ENCODE measurements at places on chromosomes 5 and 9.

DNA sequence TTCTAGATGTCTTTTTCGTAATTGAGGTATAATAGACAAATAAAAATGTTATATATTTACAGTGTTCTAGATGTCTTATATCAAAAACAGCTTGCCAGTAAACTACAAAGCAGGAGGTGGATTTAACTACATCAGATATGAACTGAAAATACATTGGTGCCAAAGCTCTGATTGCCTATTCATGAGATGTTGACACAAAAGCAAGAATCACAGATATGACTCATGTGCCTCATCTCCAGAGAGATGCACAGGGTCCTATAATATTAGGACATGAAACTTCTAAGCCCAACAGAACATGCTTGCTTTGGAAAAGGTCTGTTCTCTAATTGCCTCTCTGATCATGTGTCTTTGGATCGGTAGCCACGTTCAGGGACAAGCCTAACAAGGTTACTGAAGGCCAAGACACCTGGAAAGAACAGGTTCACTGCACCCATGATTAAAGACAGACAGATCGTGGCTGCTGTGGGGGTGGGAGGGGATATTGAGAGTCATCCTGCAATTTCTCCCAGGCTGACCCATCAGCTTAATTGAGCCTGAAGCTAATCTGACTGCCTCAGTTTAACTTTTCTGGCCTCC, 16.8 kb downstream of the ABCA1 start:
- peak; percentile 29 for DNase-seq

GRCh38 chr5:149422366-149423048, 43.4 kb upstream of the IL17B start:
- DNase-seq = peak; percentile 56

DNA sequence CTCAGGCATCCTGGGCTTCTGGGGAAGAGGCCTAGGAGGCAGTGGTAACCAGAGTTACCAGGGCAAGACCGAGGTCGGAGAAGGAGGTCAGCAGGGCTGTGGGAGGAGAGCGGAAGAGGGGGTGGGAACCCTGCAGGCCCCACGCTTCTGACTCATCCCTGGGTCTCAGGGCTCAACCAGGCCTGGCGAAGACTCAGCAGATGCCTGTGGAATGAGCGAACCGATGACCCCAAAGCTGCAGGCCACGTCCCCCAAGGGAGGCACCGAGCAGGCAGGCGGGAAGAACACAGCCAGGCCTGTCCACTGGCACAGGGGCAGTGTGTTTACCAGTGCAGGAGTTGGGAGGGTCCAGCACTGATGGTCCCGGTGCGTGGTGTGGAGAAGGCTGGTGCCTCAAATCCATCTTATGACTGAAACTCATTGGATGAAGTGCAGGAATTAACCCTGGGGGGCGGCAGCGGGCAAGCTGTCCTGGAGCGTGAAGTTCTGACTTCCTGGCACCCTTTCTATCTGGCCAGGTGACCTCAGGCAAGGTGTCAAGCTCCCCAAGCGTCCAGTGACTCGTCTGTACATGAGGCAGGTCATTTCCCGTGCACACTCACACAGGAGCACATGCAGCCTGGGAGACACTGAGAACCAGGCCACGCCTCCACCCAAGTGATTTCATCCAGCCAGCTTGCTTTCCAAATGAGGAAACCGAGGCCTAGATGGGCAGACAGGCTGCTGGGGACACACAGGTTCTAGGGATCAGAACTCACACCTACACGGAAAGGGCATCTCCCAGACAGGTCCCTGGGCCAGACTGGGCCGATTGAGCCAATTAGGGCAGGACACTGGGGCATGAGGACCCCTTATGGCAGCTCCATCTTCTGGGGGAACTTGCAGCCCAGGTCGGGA, 69.1 kb downstream of the ADAMTS2 start:
- DNase-seq = peak; percentile 98

DNA sequence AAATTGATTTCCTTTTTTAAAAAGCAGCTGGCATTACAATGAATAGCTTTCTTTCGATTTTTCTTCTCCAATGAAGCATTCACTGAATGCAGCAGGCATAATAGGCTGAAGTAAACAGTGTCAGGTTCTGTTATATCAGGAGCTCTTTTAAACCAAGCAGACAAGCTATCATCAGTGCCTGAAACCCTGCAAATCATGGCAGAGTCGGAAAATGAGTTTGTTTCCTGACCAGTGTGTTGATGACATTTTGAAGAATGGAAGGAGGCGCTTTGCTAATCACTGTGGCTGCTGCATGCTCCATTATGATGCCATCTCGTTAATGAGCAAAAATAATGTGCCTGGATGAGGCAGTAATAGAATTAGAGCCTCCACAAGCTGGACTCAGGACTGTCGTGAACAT, 284.5 kb downstream of the ZNF608 start:
- no peak for DNase-seq

DNA sequence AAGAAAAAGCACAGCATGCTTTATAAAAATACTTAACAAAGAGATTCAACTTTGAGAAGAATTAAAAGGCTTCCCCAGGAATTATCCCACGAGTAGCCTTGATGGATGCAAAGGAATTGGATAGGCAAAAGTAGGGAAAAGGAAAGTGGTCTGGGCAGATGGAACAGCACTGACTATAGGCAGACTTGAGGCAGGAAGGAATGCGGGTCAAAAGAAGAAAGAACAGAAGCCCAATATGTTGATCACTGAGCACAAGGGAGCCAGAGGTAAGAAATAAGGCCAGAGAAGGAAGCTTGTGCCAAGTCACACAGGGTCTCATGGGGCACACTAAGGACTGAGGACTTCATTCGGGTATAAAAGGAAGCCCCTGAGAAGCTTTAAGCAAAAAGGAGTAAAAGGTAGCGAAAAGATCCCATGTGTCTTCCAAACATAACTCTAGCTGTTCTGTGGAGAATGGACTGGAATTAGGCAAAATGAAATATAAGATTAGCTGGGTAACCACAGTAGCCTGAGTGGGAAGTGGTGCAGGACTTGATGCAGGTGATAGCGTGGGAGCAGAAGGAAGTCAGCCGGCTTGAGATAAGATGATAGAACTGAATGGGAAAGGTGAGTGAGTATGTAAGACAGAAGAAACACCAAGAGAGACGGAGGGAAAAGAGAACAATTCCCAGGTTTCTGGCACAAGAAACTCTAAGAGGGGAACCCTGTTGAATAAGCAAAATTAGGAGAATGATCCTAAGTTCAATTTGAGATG, 106.6 kb downstream of the DENND1A start:
- DNase-seq = no peak

DNA sequence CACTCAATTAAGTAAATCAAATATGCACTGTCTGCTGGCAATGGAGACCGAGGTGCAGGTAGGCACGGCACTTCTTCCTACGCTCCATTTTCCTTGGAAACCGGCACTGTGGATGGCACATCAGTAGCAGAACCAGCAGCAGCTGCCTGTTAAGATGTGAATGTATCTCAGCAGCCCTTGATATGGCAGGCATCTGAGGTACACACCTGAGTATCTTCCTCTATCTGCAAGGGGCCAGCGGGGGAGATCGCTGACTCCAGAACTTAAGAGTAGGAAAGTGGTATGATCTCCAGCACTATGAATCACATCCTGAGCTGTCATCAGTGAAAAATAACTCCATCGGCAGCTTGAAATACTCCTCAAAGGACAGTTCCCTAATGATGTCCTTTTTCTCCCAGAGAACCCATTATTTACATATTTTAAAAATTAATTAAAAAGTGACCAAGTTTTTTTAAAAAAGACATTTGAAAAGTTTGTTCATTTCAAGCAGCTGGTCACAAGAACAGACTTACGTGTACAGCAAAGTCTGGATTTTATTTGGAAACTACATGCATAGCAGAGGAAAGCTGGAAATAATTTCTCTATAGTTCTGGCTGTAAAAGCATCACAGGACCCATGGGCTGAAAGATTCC, 97.1 kb downstream of the ADAMTS12 start:
- peak; percentile 38 for DNase-seq

GRCh38 chr5:172881691-172882370, 47.8 kb downstream of the ERGIC1 start:
- peak; percentile 55 for DNase-seq

- peak; percentile 43 for DNase-seq
These were observed 7.1 kb upstream of the PLK2 start for GRCh38 chr5:58466939-58467338.

GRCh38 chr5:68446487-68446894, 230.9 kb downstream of the PIK3R1 start:
- DNase-seq = no peak

GRCh38 chr5:98694902-98695301, 78.6 kb upstream of the RGMB start:
- no peak for DNase-seq

Data from AG20443 (cell line).